ENCODE measurements at places on chromosomes 2 and 18. TPM values are rescaled to one million over a fixed set of nuclear protein-coding genes. Genes with fewer than 3 reads are reported as not detected.

- no peaks in the 10 kb centered on the region for H3K4me1 ChIP-seq
- peaks cover 2% of the 10 kb centered on the region for H3K27me3 ChIP-seq
- H3K27ac ChIP-seq, result no peak overlapping the region
- no peak overlapping the region for H3K4me3 ChIP-seq
- no peak for DNase-seq
- H3K36me3 ChIP-seq, result no peaks in the 10 kb centered on the region
Observed at GRCh38 chr2:70607121-70607561, 53.5 kb upstream of the TGFA start.

DNA sequence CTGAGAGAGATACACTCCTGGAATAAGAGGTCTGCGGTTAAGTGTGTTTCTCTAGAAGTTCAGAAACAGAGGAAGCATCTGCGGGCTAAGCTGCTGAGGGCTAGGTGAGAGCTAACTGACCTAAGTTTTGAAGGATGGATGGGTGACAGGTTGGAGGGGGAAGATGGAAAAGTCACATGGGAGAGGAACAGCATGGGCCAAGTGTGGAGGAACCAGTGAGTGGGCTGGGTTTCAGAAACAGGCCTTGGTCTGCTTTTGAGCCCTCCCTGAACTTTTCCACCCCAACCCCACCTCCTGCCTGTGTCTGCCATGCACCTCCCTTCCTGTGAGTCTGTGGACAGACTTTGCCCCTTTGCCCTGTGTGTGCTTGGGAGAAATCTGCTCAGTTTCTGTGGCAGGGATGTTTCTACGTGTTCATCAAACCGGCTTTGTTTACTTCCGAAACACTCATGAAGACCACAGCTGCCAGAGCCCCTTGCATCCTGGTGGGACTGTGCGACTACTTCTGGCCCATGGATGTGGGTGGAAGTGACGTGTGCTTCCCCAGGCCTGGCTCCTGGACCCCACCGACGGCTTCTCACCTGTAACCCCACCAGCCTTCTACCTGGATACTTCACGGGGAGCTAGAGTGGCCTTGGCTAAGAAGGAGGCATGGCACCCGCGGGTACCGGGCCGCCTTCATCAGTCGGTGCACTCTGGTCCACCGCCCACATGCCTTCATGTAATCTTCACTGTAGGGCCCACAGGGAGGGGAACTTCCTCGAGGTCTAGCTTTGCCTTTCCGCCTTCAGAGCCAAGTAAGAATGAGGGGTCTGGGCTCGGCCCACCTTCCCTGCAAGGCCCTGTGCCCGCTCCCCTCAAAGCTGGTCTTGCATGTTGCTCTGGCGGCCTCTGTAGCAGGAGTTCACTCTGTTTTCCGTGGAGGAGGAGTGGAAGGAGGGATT, 1.4 kb upstream of the HPCAL1 start:
- peak overlapping the region; percentile 62 for H3K4me3 ChIP-seq
- DNase-seq, result no peak
- no peaks in the 10 kb centered on the region for H3K27me3 ChIP-seq
- no peak overlapping the region for H3K27ac ChIP-seq

- H3K27ac ChIP-seq, result no peak overlapping the region
- H3K4me3 ChIP-seq, result no peak overlapping the region
- H3K4me1 ChIP-seq, result no peaks in the 10 kb centered on the region
- no peak for DNase-seq
- H3K27me3 ChIP-seq, result no peaks in the 10 kb centered on the region
Observed at GRCh38 chr2:42622943-42623676, 54.7 kb downstream of the MTA3 start.

DNA sequence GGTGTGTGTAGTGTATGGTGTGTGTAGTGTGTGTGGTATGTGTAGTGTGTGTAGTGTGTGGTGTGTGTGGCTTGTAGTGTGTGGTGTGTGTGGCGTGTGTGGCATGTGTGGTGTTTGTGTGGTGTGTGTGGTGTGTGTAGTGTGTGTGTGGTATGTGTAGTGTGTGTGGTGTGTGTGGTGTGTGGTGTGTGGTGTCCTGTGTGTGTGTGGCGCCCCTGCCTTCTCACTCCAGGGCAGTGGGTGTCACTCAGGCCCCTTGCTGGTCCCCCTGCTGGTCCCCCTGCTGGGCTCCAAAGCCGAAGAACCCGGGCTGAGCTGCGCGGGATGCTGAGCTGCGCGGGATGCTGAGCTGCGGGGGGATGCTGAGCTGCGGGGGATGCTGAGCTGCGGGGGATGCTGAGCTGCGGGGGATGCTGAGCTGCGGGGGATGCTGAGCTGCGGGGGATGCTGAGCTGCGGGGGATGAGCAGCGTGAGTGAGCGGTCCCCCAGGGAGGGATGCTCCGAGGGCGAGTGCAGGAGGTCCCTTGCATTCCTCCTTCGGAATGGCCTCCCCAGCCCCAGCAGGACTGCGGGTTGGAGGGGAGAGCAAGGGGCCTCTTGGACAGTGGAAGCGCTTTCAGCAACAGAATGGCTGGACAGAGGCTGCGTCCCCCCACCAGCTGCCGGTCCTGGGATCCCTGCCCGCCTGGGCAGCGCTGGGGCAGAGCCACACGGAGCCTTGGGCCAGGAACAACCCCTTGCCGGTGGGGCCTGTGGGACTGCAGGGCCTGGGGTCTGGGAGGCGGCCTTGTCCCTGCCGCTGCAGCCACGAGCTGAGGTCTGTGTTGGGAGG, 3.4 kb upstream of the RTP5 start:
- H3K4me1 ChIP-seq, result peaks cover 20% of the 10 kb centered on the region
- no peaks in the 10 kb centered on the region for H3K36me3 ChIP-seq
- no peak overlapping the region for H3K4me3 ChIP-seq
- H3K27ac ChIP-seq, result no peak overlapping the region
- no peak for DNase-seq
- no peaks in the 10 kb centered on the region for H3K27me3 ChIP-seq

DNA sequence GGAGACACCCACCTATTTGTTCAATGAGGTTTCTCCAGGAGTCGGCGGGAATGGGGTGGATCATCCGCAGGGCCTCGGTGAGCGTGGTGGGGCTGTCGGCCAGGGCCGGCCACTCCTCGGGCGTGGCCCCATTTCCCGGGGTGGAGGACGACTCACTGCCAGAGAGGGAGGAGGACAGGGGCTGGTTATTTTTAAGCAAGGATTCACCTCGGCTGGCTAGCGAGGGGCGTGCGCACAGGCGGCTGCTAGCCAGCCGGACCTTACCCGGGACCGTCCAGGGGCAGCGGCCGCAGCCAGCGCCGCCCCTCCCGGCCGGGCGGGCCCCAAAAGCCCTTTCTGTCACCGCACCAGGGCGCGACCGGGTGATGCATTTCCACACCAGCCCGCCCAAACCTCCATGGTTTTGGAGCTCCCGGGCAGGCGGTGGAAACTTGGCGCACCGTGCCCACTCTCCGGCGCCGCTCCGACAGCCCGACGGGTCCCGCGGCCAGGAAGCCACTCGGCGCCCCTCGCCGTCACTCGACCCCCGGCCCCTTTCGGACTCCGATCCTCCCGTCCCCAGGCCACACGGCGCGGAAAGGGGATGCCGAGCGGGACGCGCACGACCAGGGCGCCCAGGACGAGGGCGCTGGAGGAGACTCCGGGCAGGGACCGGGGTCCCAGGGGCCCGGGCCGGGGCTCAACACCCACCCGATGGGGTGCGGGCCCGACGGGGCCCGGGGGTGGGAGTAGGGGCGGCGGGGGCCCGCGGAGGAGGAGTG, 57.1 kb downstream of the SNORC start:
- no peak overlapping the region for H3K4me3 ChIP-seq
- no peak overlapping the region for H3K27ac ChIP-seq
- H3K4me1 ChIP-seq, result no peaks in the 10 kb centered on the region
- no peak for DNase-seq

DNA sequence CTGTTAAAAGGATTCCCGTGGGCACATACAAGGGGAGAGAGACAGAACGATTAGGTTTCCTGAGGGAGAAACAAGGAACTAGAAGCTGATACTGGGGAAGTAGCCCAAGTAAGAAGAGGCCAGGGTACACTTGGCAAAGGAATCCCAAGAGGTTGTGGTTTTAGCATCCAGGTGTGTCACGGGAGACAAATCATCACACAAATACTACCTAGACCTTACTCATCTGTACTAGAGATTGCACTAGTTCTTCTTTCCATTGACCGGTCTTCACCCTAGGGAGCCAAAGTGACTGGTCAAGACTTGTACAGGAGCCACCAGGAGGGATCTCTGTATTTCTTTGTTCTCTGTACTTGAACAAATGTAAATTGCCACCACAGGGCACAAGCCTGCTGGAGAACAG, 14.2 kb upstream of the NR4A2 start:
- H3K4me1 ChIP-seq, result no peaks in the 10 kb centered on the region
- H3K36me3 ChIP-seq, result no peaks in the 10 kb centered on the region
- no peak overlapping the region for H3K27ac ChIP-seq
- no peak overlapping the region for H3K4me3 ChIP-seq
- no peak for DNase-seq

ANKAR gene
- 2.0 TPM for total RNA-seq

WNT10A gene
- total RNA-seq, result 20.6 TPM

All from GM12878 (cell line).